ENCODE measurements at places on chromosomes 3 and 15. TPM values are rescaled to one million over a fixed set of nuclear protein-coding genes. Genes with fewer than 3 reads are reported as not detected.

GRCh38 chr3:174158674-174159073, 700.5 kb upstream of the NAALADL2 start:
- peaks cover 2% of the 10 kb centered on the region for H3K4me1 ChIP-seq
- no peaks in the 10 kb centered on the region for H3K27me3 ChIP-seq
- no peak overlapping the region for H3K27ac ChIP-seq
- no peak overlapping the region for H3K4me3 ChIP-seq
- DNase-seq = no peak

CLDN18 gene
- not detected for total RNA-seq

DNA sequence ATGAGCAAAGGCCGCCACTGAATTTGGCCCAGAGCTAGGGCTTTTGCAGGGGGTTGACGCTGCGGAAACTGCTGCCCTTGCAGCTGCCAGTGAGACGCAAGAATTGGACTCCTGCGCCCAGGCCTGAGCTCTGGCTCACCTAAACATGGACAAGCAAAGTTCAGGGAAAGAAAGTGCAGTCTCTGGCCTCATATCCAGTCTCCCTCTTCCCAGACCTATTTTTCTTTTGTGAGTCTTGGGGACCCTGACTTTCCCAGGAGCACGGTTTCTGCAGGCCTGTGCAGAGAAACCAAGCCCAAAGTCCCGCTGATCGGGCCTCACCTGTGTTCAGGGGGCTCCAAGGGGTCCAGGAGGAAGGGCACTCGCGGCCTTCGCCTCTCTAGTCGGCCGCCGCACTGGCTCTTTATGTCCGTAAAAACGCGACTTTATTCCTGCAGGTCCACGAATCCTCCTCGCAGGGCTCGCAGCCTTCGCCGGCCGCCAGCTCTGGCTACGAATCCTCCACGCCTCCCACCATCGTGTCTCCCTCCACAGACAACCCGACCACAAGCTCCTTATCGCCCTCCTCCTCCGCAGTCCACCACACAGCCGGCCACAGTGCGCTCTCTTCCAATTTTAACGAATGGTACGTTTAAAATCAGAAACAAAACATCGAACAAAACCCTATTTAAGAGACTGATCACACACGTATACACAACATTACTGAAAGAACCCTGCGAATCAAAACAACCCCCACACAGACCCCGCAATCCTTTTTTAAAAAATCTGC, 3.9 kb downstream of the ZIC1 start:
- H3K27me3 ChIP-seq = peaks cover 78% of the 10 kb centered on the region
- H3K4me1 ChIP-seq = no peaks in the 10 kb centered on the region
- H3K4me3 ChIP-seq = no peak overlapping the region
- no peaks in the 10 kb centered on the region for H3K36me3 ChIP-seq
- H3K27ac ChIP-seq = no peak overlapping the region

GRCh38 chr3:8445861-8446260, 55.8 kb upstream of the LMCD1 start:
- peaks cover 21% of the 10 kb centered on the region for H3K4me1 ChIP-seq
- H3K36me3 ChIP-seq = no peaks in the 10 kb centered on the region
- no peak overlapping the region for H3K27ac ChIP-seq
- no peak overlapping the region for H3K4me3 ChIP-seq

GRCh38 chr3:71111784-71112440, 471.6 kb downstream of the FOXP1 start:
- H3K4me3 ChIP-seq = no peak overlapping the region
- DNase-seq = peak; percentile 97
- peak overlapping the region; percentile 85 for H3K27ac ChIP-seq
- no peaks in the 10 kb centered on the region for H3K27me3 ChIP-seq
- H3K36me3 ChIP-seq = peaks cover 11% of the 10 kb centered on the region
- peaks cover 14% of the 10 kb centered on the region for H3K4me1 ChIP-seq

ITPKA gene
- total RNA-seq = 1.4 TPM

CPN2 gene
- total RNA-seq = not detected

GRCh38 chr3:141528800-141529199, 42.0 kb downstream of the RASA2 start:
- DNase-seq = no peak
- no peaks in the 10 kb centered on the region for H3K27me3 ChIP-seq
- peaks cover 3% of the 10 kb centered on the region for H3K36me3 ChIP-seq
- peak overlapping the region; percentile 37 for H3K27ac ChIP-seq

FMN1 gene
- 29.4 TPM for total RNA-seq

GRCh38 chr15:88161636-88162035, 94.9 kb downstream of the NTRK3 start:
- H3K4me3 ChIP-seq = no peak overlapping the region
- no peaks in the 10 kb centered on the region for H3K4me1 ChIP-seq
- no peaks in the 10 kb centered on the region for H3K27me3 ChIP-seq
- H3K27ac ChIP-seq = no peak overlapping the region
- no peaks in the 10 kb centered on the region for H3K36me3 ChIP-seq
- no peak for DNase-seq

IGSF10 gene
- total RNA-seq = under 0.01 TPM

- peak overlapping the region; percentile 23 for H3K27ac ChIP-seq
- peaks cover 19% of the 10 kb centered on the region for H3K36me3 ChIP-seq
Observed at GRCh38 chr3:113214917-113215595, 3.7 kb downstream of the BOC start.

SPESP1 gene
- total RNA-seq = 3.0 TPM

DNA sequence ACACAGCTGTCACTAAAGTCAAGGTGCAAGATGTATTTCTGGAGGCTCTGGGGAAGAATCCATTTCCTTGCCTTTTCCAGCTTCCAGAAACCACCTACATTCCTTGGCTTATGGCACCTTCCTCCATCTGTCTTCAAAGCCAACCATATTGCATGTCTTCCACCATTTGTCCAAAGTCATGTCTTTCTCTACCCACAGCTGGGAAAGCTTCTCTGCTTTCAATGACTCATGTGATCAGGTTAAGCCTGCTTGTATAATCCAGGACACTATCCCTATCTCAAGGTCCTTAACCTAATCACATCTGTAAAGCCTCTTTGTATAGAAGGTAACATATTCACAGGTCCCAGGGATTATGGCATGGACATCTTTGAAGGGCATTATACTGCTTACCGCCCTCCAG, 14.2 kb downstream of the ARHGAP31 start:
- no peak overlapping the region for H3K27ac ChIP-seq
- no peak overlapping the region for H3K4me3 ChIP-seq
- peak; percentile 25 for DNase-seq
- H3K36me3 ChIP-seq = no peaks in the 10 kb centered on the region
- H3K27me3 ChIP-seq = no peaks in the 10 kb centered on the region

GRCh38 chr15:65076486-65077290, at the start of gene KBTBD13:
TSS of gene KBTBD13 (plus strand) at chr15:65076746. CDS start at chr15:65076816, 70 bp downstream.
- H3K4me1 ChIP-seq = peaks cover 7% of the 10 kb centered on the region
- no peak within 1 kb of the TSS for H3K27ac ChIP-seq
- no peak for DNase-seq
- H3K4me3 ChIP-seq = no peak within 1 kb of the TSS
- no peaks in the 10 kb centered on the region for H3K36me3 ChIP-seq

RAB43 gene
- total RNA-seq = 9.2 TPM

ZPLD1 gene
- under 0.01 TPM for total RNA-seq

DNA sequence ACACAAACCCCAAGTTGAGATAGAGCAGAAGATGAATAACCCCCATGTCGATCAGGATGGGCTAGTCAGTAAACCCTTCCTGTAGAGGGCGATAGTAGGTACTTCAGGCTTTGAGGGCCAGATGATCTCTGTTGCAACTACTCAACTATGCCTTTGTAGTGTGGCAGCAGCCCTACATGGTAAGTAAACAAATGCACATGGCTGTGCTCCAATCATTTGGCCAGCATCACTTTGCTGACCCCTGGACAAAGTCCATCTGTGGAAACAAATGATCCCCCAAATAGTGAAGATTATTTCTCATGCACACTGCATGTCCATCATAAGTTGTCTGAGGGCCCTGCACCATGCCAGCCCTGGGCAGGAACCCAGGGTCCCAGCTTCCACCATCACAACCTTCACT, 402.2 kb upstream of the PROK2 start:
- no peak for DNase-seq
- H3K36me3 ChIP-seq = no peaks in the 10 kb centered on the region
- H3K4me1 ChIP-seq = no peaks in the 10 kb centered on the region
- H3K4me3 ChIP-seq = no peak overlapping the region

CFAP161 gene
- not detected for total RNA-seq

- H3K4me1 ChIP-seq = peaks cover 52% of the 10 kb centered on the region
- H3K27ac ChIP-seq = no peak overlapping the region
- H3K27me3 ChIP-seq = no peaks in the 10 kb centered on the region
- no peak for DNase-seq
- H3K4me3 ChIP-seq = no peak overlapping the region
- no peaks in the 10 kb centered on the region for H3K36me3 ChIP-seq
Observed at GRCh38 chr15:73984208-73984979, 7.7 kb downstream of the STOML1 start.

- H3K27ac ChIP-seq = peak overlapping the region; percentile 38
- DNase-seq = no peak
- peak overlapping the region; percentile 95 for H3K4me3 ChIP-seq
- peaks cover 33% of the 10 kb centered on the region for H3K4me1 ChIP-seq
- H3K36me3 ChIP-seq = no peaks in the 10 kb centered on the region
Observed at GRCh38 chr3:129603991-129604749, 2.3 kb downstream of the PLXND1 start.

DNA sequence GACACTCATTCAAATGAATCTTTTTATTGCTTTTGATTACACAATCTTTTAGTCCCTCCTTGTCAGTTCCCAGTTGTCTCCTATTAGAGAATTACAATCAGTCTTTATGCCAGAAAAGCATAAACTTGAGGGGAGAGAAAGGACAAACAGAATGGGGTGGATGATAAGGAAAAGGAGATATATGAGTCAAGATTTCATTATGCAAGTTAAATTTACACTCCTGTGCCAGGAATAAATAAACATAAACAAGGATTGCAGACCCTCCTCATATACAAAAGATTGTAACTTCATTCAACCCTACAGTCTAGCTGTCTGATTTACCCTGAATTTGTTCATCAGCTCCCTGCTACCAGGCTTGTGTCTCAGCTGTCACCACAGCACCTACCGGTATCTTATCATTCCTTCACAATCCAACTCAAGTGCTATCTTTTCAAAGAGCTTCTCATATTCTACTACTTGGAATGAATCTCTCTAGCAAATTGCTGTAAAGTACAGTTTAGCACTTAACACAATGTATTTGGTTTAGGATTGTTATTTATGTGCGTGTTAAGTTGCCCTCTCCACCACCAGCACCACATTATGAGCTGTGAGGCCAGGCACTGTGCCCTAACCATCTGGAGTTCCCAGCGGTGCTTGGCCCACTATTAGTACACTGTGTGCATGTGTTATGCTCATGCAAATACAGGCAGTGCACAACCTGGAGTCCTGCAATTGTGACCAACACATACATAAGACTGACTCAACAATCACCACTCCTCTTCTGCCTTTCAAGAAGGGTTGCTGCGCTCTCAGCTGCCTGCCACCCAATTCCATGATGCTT, 504.1 kb downstream of the TBL1XR1 start:
- H3K4me1 ChIP-seq = no peaks in the 10 kb centered on the region
- H3K36me3 ChIP-seq = no peaks in the 10 kb centered on the region
- DNase-seq = no peak

NR1I2 gene
- not detected for total RNA-seq

DNA sequence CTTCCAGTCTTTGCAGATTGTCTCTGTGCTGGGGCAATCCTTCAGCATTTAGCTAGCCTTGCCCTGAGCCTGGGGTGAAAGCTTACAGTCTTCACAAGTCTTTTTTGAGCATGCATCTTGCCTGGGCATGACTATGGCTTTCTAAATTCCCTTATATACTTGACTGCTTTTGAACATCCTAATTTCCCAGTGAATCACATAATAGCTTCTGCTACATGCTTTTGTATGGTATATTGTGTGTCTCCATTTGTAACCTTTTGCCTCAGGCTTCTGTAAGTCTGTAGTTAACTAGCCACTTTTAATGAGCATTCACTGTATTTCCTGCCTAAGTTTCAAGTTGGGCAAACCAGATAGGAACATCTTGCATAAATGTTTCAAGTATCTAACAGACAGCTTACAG, 76.8 kb downstream of the CHCHD4 start:
- no peak for DNase-seq
- no peaks in the 10 kb centered on the region for H3K36me3 ChIP-seq
- no peak overlapping the region for H3K4me3 ChIP-seq
- no peaks in the 10 kb centered on the region for H3K4me1 ChIP-seq
- H3K27me3 ChIP-seq = no peaks in the 10 kb centered on the region

GP9 gene
- not detected for total RNA-seq

ENTPD3 gene
- not detected for total RNA-seq

- no peak for DNase-seq
- H3K4me1 ChIP-seq = no peaks in the 10 kb centered on the region
- H3K27me3 ChIP-seq = no peaks in the 10 kb centered on the region
Observed at GRCh38 chr3:69472093-69472492, 86.2 kb upstream of the FRMD4B start.

DNA sequence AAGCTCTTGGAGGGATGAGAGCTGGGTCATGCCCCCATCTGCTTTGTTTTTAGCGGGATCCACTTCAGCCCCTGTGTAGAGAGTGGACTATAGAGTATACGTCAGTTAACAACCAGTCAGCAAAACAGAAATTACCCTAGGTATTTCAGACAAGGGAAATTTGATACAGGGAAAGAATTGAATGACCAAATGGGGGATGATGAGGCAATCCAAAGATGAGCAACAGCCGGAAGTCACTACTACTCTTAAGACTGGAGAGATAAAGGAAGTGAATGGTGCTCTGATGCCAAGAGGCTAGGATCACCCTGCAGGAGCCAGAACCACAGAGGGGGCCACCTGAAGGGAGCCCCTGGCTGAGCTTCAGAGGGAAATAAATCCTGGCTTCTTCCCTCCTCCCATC, 1.7 kb upstream of the GPR62 start:
- H3K4me3 ChIP-seq = no peak overlapping the region
- H3K27ac ChIP-seq = peak overlapping the region; percentile 41
- H3K4me1 ChIP-seq = peaks cover 9% of the 10 kb centered on the region
- H3K36me3 ChIP-seq = peaks cover 12% of the 10 kb centered on the region

GRCh38 chr15:63587527-63587926, 9.7 kb upstream of the FBXL22 start:
- peaks cover 7% of the 10 kb centered on the region for H3K4me1 ChIP-seq
- H3K27me3 ChIP-seq = no peaks in the 10 kb centered on the region
- no peak overlapping the region for H3K4me3 ChIP-seq
- H3K27ac ChIP-seq = no peak overlapping the region
- DNase-seq = peak; percentile 78
- H3K36me3 ChIP-seq = peaks cover 17% of the 10 kb centered on the region

BUB1B gene
- total RNA-seq = 24.7 TPM

OCA2 gene
- under 0.01 TPM for total RNA-seq
